Hippocampal formation (tissue), 2 donors: ENCODE measurements at places on chromosomes 1 and 21.

- DNase-seq = no peak
These were observed 1.9 kb downstream of the ADARB1 start for GRCh38 chr21:45076245-45076711.

DNA sequence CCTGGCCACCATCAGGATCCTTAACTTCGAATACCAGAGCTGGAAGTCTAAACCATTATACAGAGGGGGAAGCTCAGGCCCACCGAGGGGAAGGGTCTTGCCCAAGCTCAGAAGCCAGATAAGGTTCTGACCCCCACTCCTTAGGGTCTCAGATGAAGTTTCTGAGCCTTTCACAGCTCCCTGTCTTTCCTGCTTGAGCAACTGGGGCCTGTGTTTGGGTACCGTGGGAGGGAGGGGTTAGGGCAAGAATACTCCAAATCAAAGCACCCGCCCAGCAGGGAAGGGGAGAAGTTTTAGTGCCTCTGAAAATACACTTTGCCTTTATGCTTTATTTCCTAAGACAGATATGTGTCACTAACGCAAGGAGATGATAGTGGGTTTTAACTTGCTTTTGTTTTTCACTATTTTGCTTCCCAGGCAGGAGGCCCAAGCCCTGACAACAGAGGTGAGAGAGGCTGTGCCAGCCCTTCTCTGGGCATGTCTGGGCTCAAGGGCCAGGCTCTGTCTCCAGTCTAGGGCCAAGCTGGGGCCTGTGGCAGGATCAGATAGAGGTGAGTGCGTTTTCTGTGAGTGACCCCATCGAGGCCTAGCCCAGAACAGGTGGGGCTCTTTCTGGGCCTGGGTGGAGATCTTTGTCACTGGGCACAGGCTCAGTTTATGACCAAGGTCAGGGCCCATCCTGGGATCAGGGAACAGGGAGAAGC lies 20.5 kb upstream of the TENT5B start:
- no peak for DNase-seq

DNA sequence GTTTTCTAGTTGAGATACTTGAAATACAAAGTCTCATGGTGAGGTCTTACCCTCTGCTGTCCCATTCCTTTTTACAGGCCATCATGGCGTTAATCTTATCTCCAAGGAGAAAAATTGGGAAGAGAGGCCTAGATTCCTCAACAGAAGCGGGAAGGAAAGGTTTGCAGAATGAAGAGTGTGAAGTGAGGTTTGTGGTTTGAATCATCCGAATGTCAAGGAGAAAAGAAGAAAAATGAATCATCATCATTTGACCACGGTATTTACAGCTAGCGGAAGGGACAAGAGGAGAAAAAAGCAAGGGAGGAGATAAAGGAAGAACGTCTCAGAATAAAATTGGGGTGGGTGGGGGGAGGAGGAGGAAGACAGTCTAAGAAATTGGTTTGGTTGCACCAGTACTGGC lies 935 bp upstream of the COG2 start:
- no peak for DNase-seq

GRCh38 chr1:204265665-204266064 lies 51.9 kb upstream of the GOLT1A start:
- DNase-seq = no peak
